ENCODE measurements at places on chromosomes 13 and 19. TPM values are rescaled to one million over a fixed set of nuclear protein-coding genes. Genes with fewer than 3 reads are reported as not detected.

DNA sequence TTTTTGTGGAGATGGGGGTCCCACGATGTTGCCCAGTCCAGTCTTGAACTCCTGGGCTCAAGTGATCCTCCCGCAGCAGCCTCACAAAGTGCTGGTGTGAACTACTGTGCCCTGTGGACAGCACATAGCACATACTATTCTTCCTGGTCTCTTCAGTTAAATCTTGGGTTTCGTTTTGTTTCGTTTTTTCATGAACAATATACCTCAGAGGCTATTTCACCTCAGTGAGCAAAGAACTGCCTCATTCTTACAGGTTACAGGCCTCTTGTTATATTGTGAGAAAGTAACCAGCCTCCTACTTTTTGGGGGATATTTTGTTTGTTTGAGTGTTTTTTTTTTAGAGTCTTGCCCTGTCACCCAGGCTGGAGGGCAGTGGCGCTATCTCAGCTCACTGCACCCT, 1.3 kb upstream of the C3 start:
- no peak for ATAC-seq

DNA sequence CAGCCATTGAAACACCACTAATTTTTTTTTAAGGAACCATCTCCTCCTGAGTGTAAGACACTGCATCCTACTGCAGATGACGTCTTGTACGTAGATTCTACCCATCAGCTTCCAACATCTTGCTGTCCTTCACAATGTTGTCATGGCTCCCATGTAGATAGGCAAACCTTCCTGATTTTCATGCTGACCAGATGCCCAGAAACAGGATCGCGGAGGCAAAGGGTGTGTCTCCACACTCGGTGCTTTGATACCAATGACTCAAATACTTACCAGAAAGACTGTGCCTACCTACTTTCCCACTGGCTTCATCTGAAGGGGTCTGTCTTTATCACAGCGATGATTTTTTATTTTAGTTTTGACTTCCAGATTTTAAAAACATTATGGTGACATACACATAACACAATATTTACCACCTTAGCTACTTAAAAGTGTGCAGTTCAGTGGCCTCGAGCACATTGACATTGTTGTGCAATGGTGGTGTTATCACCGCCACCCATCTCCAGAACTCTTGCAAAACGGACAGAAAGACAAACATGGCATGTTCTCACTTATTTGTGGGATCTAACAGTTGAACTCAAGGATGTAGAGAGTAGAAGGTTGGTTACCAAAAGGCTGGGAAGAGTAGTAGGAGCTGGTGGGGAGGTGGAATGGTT, 94.0 kb upstream of the PEG3 start:
- no peak for ATAC-seq

DNA sequence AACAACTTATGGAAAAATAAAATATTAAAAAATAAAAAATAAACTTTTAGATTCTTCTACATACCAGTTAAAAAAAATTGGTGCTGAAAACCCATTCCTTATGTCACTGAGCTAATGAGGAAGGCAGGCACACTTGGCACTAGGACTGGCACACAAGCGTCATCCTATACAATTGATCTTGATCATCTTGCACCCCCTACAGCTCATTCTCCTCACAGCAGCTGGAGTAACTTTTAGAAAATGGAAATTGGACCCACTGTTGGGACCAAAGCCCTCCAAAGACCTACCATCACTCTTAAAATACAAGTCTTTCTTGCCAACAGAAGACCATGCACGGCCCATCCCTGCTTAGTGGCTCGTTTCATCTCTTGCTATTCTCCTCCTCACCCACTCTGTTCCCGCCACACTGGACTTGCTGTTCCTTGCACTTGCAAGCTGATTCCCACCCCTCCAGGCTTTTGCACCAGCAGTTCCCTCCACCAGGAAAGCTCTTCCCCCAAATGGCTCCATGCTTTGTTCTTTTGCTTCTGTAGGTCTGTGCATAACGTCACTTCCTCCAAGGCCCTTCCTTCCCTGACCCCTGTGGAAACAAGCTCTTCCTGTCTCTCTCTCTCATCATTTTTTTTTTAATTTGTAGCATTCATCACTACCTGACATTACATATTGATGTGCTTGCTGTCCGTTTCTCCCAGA, 11.6 kb downstream of the CTU1 start:
- peak; percentile 29 for ATAC-seq

- no peak for ATAC-seq
Measured at GRCh38 chr13:103895835-103896531, 829.8 kb upstream of the SLC10A2 start.

- no peak for ATAC-seq
Measured at GRCh38 chr19:11483366-11484111, 2.7 kb upstream of the ELAVL3 start.

GRCh38 chr13:81458170-81458569, 1117.2 kb upstream of the SPRY2 start:
- no peak for ATAC-seq

DNA sequence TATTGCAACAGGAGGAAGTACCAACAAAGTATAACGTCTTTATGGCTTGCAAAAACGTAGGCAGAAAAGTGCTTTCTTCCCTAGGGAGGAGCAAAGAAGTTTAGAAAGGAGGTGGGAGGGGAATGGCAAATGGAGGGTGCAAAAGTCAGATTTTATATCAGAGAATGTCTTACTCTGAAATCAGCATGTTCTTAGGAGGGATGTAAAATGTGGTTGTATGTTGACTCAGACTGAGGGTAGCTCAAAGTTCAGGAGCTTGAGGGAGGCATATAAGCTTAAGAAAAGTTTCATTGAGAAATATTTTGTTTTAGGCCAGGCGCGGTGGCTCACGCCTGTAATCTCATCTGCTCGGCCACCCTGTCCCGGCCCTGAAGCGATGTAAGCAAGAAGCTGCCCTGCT, 1.7 kb downstream of the ZNF90 start:
- no peak for ATAC-seq

- no peak for ATAC-seq
Measured at GRCh38 chr19:22595918-22596341, 38.2 kb upstream of the ZNF492 start.

The BRSK1 gene
- 0.28 TPM for total RNA-seq

The ATXN8OS gene
- total RNA-seq: not detected

DNA sequence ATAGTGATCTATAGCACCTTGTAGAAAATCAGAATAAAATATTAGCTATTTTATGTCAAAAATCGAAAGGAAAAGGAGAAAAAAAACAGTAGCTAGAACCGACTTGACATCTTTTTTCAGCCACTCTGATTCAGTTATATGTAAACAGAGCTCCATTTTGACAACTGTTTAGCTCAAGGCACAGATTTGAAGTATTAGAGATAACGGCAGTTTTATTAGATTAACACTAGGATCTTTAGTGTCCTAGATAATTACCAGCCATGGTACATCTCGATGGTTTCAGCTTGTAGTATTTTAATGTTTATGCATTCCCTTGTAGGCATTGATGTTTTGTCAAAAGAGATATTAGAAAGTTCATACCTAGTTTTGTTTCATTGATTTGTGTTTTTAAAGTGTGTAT, 67.3 kb downstream of the PCDH17 start:
- ATAC-seq: no peak

GRCh38 chr19:41323430-41324125, 13.6 kb downstream of the CCDC97 start:
- no peak for ATAC-seq

DNA sequence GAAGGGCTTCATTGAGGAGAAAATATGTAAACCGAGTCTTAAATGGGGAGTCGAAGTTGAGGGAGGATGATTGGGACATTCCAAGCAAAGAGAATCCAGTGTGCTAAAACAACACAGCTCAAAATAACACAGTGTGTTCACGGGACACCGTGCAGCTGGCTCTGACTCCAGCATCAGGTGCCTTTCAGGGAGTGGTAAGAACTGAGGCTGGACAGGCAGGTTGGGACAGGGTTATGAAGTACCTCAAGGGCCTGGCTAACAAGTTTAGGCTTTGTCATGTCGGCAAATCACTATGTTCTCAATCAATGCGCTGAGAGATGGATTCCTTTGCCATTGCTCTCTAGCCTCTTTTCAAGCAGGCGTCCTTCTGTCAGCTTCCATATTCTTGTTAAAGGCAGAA, 27.5 kb upstream of the WDFY2 start:
- ATAC-seq: peak; percentile 97

DNA sequence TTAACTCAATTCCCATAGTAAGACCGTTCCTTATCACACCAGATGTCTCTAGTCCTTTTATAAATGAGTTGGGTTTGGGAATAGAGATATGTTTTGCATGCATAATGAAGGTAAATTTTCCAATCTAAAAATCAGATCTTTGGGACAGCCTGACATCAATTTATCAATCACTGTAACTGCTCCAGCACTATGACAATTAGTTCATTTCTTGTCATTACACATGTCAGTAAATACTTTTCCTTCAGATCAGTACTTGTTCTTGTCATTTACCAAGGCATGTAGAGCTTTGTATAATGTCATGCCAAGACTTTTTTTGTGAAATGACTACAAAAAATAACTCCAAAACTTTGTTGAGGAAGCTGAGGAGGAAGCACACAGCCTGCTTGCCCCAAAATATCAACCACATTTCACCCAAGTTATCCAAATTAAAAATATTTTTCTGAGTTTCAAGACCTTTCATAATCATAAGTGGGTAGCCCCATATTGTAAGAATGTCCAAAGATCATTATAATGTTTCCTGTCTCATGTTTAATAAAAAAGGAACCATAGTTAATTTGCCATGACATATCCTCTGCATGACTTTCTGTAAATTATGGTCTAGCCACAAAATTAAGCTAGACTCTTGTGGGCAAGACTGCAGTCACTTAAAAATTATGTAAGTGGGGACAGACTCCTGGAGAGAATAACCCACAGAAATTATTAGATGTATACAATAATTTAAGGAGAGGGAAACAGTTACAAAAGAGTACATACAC, 586.8 kb downstream of the TBC1D4 start:
- no peak for ATAC-seq

- no peak for ATAC-seq
Measured at GRCh38 chr19:17105556-17105955, 30.0 kb downstream of the MYO9B start.

DNA sequence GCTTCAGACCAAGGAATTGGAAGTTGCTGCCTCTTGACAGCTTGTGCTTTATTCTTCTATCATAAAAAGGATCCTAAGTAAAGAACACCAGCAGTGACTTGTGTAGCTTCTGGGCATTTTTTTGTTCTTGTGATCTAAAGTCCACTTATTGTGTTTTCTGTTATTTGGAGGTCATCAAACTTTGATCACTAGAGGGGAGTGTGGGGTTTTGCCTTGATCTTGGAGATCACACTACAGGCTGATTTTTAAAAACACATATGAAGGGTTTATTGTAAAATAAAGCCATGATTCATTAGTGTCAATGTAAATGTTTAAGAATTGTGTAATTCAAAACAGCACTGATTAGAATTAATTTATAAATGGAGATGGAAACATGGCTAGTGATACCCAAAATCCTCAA, 328.7 kb upstream of the EDNRB start:
- no peak for ATAC-seq

DNA sequence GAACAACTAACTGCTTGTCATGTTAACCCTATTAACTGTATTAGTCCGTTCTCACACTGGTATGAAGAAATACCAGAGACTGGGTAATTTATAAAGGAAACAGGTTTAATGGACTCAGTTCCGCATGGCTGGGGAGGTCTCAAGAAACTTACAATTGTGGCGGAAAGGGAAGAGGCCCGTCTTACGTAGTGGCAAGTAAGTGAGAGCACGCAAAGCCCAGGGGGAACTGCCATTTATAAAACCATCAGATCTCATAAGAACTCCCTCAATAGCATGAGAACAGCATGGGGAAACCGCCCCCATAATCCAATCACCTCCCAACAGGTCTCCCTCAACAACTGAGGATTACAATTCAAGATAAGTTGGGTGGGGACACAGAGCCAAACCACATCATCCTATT, 34.7 kb downstream of the PHF11 start:
- no peak for ATAC-seq

DNA sequence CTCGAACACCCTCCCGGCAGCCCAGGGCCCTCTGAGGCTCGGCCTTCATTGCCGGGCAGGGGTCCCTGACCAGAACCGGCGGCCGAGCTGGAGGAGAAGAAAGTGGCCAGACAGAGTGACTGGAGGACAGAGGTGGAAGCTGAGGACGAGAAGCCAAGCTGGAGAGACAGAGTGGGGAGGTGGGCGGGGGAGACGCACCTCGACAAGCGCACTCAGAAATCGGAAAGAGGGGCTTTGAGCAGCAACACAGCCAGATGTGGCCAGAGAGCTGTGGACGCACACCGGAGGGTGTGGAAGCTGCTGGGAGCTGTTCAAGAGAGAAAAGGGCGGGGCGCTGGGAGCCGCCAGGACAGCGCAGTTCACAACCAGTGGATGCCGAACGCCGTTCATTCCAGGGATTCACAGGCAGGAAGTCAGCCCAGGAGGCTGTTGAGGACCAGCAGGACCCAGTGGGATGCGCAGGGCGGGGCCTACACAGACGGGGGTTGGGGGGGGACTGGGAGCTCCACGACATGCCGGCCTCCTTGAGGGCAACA, 28.2 kb upstream of the C13orf46 start:
- no peak for ATAC-seq

The LHB gene
- total RNA-seq: not detected

- peak; percentile 62 for ATAC-seq
Measured at GRCh38 chr19:11578258-11579142, 1.1 kb upstream of the ACP5 start.

DNA sequence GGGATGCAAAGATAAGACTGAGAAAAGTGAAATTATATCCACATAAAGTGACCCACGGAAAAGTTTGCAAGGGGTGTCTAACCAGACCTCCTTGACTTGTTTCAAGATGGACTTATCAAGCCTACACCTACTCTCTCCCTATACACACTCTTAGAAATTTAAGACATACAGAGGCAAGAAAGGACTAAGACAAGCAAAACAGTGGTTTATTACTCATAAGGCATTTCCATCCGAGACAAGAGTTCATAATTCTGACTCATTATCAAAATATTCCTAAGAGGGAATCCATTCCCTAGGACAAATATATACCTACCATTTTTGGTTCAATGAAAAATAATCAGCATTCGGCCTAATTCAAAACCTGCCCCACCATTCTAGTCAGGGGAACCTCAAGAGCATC, 232.6 kb upstream of the GPC6 start:
- ATAC-seq: no peak

DNA sequence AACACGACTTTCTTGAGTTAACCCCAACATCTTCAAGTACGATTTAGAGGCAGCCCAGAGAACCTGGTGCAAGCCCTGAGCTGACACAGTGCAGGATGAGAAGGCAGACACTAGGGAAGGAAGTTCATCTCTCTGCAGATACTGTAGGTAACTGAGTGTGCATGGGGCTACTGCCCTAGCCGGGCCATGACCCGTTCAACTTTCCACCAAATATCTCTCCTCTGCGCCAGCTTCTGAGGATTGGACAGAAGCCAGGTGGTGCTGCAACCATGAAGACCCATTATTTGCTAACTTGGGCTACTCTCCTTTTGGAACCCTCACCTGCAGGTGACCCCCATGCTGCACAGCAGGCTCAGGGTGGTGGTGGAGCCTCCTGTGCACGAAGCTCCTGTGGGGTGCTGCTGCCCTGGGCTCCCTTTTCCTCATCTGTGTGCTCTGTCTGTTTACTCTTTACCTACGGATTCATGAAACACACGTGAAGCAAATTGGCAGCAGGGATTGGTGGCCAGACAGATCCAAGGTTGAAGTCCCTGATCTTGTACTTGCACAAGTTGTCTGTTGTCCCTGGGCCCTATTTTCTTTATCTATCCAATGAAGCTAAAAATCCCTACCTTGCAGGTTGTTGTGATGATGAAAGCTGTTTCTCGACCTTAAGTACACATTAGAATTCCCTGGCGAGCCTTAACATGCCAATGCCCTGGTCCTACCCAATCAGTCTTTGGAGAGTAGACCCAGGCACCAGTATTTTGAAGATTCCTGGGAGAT, 227.8 kb downstream of the LACC1 start:
- peak; percentile 35 for ATAC-seq

GRCh38 chr19:38617283-38617763, 430 bp downstream of the MAP4K1 start:
- no peak for ATAC-seq

Data from esophagus mucosa (tissue), 1 donor.